ENCODE measurements at places on chromosomes 5 and 9.

DNA sequence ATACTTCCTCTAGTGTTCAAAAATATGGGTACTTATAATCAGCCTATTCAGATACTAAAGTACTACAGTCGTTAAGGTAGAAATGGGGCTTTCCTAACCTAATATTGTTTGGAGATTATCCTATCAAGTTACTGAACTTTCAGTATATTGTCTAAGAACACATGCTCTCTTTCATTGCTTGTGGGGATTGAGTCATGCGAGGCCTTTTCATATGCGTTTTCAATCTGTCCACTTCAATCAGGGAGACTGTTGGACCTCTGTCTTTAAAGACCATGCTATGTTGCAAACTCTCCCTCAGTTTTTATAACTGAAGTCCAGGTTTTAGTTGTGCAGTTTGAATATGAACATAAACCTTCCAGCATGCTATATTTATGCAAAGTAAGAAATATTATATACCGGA is 15.0 kb downstream of the PRR16 start:
- no peak for DNase-seq

DNA sequence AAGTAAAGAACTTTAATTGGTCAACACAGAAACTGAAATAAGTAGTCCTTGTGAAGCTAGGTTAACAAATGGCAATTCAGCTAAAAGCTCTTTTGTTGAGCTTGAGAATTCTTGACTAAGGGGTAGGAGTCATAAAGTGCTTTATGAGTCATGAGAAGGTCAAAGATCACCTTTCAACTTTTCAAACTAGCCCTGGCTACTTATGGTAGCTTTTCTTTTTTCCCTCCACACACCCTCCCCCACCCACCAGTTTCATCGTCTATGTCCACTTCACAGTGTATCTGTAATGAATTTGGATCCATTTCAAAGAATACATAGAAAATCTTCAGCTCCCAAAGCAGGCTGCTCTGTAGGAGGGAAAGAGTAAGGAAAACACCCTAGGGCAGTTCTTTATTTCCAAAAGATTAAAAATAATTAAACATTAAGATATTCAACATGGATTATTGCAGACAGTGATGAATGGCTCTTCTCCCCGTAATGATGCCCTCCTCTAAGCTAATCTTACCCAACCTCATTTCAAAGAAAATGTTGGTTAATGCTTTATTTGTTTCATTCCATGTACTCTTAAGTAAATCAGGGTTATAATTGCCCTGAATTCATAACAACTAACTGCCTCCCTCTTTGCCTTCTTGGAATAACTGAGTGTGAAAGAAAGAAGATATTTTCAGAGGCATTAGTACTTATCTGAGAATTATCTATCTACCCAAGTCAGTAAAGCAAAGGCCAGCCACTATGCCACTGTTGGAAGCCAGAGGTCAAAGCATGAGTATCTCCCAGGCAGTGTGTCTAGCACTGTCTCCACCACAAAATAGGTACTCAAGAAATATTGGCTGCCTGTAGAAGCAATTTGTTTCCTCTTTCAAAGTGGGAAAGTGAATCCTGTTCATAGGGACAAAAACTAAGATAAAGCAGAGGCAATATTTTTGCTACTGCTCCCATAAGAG is 290.6 kb downstream of the PIK3R1 start:
- peak; percentile 32 for DNase-seq

DNA sequence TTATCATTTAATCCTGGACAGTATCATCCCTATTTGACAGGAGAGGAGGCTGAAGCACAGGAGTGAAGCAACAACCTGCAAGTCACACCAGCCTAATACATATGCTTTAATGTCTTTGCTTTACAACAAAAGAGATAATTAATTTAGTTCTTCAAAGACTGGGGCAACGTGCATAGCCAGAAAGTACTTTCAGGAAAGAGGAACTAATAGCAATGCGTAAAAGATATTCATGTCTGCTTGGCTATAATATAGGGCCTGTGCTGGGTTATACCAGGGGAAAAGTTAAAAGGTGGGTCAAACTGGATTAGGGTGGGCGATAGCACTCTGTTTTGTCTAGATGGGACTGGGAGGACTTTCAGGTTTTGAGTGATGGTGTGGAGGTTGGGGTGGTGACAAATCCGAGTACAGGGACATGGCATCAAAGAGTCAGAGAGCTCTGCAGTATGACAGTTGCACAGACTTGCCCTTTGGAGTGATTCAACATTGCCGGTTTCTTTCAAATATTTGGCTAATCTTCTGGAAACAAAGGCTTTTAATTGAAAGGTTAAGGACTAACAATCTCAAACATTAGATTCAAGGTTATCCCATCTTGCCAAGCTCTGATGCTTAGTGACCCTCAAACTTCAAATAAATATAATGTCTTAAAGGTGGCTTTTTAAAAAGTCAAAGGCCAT is 11.9 kb downstream of the DAB2 start:
- no peak for DNase-seq

- no peak for DNase-seq
Measured at GRCh38 chr5:30765706-30766105, 427.8 kb upstream of the CDH6 start.

GRCh38 chr9:68546596-68547390 is 6.1 kb upstream of the TMEM252 start:
- no peak for DNase-seq

DNA sequence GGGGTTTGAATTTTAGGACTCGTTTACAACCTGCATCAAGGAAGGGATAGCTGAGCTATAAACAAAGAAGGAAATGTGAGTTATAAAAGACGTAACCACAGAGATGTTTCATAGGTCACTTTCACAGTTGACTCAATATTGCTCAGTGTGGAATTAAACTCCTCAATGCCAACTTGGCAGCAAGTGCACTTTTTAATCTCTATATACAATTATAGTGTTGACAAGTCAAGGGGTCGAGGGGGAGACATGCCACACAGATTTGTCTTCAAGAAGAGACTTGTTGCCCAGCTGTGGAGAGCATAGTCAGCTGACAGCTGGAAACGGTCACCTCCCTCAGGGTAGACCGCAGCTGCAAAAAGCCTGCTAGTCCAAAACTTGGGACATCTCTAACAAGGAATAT is 163.4 kb upstream of the DMAC1 start:
- no peak for DNase-seq

DNA sequence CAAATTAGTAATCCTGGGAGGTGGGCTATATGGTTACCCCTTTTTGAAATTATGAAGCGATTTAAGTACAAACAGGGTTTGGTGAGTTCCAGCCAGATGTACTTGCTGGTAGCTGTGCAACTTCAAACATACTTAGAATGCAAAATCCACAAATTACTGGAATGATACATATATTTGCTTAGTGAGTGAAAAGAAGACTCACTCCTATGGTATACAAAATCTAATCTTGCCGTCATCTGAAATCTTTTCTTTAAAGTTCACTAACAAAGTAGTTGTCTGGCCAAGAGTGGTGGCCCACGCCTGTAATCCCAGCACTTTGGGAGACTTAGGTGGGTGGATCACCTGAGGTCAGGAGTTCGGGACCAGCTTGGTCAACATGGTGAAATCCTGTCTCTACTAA is 64.9 kb upstream of the TJP2 start:
- no peak for DNase-seq

GRCh38 chr5:13606051-13606450 is 338.4 kb downstream of the DNAH5 start:
- no peak for DNase-seq

GRCh38 chr5:54621048-54621447 is 103.5 kb downstream of the SNX18 start:
- no peak for DNase-seq

DNA sequence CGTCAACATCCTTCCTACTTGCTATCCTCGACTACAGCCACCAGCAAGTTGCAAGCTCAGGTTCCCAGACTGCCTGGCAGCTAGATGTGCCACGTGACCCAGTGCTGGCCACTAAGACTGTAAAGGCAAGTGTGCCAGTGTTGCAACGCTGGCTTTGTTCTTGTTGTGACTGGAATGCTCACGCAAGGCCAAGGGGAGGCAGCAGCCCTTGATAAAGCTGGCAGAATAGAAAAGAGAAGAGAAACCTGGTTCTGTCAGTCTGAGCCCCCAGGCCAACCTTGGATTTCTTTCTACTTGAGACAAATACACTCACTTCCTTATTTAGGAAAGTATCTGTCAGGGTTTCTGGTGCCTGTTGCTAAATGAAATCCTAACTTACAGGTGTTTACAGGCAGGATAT is 113.0 kb downstream of the KLHL3 start:
- peak; percentile 41 for DNase-seq

GRCh38 chr5:135471726-135472125 is 19.6 kb upstream of the TIFAB start:
- DNase-seq: no peak

- DNase-seq: no peak
Measured at GRCh38 chr5:132628814-132629213, 29.2 kb upstream of the IL13 start.

DNA sequence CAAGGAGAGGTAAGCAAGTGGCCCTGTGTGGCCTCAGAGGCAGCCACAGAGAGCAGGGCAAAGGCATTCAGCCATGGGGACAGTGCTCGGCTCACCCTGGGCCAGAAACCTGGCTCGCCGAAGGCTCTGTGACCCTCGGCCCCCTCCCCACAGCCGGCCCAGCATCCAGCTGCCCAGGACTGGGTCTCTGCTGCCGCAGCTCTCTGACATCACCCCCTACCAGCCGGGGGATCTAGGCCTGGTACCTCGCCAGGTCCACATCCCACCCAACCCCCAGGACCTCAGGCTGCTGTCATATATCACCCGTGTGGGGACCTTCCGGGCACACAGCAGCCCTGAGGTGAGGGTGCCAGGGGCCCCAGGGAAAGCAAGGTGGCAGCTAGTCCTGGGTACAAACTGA is 2.6 kb downstream of the PTRH1 start:
- DNase-seq: no peak

- DNase-seq: no peak
Measured at GRCh38 chr5:60597572-60598320, 102.2 kb downstream of the DEPDC1B start.

DNA sequence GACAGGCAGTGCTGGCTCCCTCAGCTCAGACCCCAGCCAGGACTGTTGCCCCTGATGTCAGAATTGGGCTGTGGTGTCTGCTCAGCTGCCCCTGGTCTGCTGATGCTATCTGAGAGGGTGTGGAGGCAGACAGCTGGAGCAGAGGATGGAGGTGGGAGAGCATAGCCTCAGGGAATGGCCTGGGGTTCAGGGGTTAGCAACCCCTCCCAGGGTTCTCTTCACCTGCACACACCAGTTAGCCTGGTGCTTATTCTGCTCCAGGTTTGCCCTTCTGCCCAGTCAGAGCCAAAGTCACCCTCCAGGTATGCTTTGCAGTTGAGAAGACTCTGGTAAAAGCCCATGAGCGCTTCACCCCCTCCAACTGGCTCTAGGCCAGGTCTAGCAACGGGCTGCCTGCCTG is 109.8 kb downstream of the SAXO1 start:
- no peak for DNase-seq

DNA sequence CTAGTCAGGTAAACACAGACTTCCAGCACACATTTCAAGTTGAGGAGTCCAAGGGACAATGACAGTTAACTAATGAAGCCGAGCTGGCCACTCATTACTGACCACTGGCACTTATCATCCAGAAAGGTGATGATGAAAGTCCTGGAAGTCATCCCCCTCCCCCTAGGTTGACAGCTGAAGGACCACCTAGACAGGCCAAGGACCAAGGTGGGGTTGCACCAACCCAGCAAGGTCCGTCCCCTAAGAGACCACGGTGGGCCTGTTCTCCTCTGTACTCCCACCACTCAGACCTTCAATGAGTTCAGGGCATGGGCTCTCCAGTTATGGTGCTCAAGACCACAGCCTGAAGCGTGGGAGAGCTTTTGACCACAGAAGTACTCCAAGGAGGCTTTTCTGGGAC is 13.2 kb downstream of the P4HA2 start:
- no peak for DNase-seq

DNA sequence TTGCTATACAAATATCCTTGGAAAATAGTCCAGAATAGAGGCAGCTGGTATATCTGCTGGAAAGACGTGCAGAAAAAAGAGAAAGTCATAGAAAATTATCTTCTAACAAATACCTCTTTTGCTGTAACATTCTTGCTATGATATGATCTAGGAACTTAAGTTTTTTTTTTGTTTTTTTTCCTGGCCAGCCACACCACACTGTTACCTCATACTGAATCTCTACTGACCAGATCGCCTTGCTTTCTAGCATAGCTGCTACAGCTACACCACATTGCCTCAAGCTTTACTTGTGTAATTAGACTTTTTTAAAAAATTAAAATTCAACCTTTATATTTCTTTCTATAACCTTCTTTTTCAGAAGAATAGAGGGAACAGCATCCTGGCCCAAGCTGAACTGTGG is 142.2 kb upstream of the PRLR start:
- DNase-seq: no peak

Measured in fibroblast of pulmonary artery (primary cell).